ENCODE measurements at places on chromosomes 7 and 10.

DNA sequence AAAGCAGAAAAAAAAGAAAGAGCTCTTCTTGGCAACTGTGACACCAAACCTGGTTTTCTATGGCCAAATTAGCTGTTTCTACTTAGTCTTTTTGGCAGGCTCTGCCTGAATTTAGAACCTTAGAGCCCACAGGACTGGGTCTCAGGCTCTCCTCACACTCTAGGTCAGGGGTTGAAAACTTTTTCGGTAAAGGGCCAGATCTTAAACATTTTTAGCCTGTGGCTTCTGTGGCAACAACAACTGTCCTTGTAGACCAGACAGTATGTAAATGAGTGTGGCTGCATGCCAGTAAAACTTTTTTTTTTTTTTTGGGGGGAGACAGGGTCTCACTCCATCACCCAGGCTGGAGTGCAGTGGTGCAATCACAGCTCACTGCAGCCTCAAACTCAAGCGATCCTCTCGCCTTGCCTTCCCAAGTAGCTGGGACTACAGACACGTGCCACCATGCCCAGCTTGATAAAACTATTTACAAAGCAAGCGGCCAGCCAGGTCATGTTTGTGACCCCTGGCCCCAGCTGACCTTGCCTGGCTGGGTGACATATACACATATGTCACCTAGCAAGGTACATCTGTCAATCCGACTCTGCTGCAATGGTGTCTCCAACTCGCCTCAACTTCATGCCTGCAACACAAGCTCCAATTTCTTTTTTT is 17.4 kb downstream of the KPNA7 start:
- DNase-seq = no peak

DNA sequence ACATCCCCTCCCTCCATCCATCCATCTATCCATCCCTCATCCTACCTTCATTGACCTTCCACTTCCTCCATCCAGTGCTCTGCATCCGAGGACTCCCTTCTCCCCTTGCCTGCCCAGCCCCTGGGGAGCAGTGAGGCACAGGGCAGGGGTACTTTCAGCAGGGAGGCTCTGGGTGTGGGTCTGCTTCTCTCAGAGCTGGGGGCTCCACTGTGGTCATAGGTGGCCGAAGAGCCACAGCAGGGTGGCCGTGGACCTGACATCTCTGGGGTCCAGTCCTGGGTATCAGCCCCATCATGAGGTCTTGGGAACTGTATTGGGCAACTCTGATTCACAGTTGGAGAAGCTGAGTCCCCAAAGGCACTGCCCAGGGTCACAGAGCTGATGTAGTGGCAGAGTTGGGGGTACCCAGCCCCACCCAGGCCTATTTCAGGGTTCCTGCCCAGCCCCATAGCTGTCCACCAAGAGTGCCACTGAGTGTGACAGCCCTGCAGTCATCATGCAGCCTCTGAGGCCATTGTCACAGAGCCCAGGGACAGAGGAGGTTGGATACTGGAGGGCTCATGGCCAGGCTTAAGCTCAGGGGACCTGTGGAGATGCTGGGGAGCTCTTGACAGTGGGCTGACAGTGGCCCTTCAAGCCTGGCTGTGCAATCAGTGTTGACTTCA is 35.3 kb upstream of the DPYSL4 start:
- DNase-seq = no peak

DNA sequence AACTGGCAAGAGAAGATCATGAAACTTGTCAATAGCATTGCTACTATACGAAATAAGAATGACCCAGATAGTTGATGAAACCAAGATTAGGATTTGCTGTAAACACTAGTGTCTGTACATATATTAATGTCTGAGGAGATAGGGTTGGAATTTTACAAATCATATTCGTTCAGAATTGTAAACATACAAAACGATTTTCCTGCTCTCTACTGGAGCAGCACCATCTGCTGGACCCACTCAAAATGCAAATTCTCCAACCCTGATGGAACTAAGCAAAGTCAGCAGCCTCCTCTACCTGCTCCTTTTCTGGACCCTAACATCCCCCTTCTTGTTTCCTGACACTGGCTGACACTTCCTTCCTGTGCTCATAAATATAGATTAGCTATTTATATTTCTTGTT is 29.4 kb upstream of the SGMS1 start:
- no peak for DNase-seq

DNA sequence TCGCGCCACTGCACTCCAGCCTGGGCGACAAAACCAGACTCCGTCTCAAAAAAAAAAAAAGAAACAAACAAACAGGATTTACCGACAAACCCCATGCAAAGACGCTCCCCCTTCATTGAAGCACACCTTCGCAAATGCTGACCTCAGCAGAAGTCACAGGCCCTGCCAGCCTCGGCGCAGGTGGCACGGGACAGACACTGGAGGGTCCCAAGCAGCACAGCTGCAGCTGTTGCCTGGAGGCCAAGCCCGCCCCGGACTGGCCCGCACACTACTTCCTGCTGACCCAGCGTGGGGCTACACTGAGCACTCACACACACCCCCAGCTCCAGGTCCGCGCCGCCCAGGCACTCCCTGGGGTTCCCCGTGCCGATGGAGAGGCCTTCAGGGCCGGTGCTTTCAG is 31.2 kb downstream of the SNX8 start:
- DNase-seq = no peak

- no peak for DNase-seq
Observed at GRCh38 chr7:77454802-77455201, 38.7 kb upstream of the GSAP start.

DNA sequence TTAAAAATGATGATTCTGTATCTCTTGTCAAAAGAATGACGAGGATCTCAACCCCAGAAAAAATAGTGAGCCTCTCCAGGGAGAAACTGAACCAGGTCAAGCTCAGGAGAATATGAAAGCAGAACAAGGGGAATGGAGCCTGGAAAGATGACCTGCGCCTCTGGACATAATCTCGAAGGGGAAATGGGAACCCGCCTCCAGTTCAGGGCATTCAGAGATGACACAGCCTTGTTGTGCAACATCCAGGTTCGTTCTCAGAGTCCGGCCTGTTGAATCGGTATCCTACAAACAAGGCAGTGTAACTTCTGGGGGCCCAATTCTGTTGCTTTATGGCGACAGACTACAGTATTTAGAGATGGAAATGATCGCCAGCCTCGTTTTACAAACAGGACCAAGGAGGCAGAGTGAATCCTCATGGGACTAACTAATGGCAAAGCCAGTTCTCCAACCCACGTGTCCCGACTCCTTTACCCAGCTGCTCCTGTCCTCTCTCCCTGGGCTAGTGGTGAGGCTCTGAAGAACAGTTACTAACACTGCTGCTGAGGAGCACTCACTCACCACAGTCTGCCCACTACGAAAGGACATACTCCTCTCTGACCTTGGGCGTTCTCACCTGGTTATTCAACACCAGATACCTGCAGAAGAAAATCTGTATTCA is 67.6 kb downstream of the JAZF1 start:
- DNase-seq = no peak

- DNase-seq = no peak
Observed at GRCh38 chr10:4790045-4790444, 36.0 kb upstream of the AKR1E2 start.

GRCh38 chr10:7337431-7338171 is 73.2 kb downstream of the SFMBT2 start:
- peak; percentile 57 for DNase-seq

GRCh38 chr10:31145986-31146385 is 114.3 kb upstream of the ZNF438 start:
- DNase-seq = no peak

DNA sequence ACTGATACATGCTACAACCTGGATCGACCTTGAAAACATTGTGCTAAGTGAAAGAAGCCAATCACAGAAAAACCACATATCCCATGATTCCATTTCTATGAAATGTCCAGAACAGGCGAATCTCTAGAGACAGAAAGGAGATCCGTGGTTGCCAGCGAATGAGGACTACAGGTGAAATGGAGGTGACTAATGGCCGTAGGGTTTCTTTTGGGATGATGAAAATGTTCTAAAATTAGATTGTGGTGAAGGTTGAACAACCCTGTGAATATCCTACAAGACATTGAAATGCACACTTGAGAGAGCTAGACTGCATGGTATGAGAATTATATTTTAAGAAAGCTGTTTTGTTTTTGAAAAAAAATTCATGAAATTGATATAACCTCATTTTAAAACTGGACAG is 188.5 kb upstream of the PLXNA4 start:
- DNase-seq = no peak

DNA sequence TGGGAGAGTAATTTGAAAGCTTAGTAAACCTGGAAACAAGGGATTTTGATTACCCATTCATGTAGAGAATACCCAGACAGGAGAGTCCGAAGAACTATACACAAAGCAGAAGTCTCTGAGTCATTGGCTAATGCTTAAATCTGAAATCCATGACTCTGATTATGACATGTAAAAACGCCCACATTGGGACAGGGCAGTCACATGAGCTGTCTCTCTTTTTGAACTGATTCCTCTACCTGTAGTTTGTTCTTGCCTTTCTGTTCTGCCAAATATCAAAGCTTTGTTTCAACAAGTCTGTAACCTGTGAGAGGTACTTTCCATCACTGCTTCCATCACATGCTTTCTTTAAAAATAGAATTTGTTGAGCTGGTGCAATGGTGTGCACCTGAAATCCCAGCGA is 4.3 kb upstream of the GPNMB start:
- peak; percentile 47 for DNase-seq

- DNase-seq = no peak
Observed at GRCh38 chr7:114937446-114937845, 15.6 kb downstream of the MDFIC start.

DNA sequence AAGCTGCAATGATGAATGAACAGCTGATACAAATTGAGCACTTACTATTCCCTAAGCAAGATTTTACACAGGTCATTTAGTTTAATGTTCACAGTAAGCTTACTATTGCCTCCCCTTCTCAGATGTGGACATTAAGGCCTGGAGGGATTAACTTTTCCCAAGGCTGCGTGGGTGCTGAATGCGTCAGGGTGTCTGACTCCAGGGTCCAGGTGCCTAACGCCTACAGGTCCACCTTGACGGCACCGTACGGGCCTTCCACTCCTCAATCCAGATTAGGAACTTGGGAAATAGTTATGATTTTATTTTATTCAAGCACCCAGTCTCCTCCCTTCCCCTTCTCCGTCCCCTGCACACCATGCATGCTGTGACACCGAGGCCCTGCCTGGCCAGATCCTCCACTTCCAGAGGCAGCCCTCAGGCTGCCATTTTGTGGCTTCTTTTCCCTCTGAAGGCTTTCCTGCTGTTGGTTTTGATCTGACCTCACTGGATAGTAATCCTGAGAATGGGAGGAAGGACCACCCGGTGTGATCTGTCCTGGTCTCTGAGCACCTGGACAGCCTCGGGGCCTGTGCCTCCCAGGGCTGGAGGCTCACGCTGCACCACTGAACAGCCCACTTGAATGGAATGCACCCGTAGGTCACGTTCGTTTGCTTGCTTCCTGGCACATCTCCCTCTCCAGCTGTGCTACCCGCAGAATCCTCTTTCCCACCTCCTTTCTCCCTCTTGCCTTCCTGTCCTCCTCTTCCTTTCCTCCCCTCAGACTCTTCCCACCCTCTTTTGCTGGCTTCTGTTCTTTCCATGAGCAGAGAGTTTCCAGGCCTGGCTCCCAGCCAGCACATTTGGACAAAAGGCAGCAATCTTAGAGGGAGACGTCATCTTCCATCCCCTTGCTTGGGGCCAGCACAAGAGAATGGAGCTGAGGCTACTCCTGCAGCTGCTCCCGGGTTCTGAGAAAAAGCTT is 14.4 kb downstream of the DENND2A start:
- DNase-seq = no peak

- no peak for DNase-seq
Observed at GRCh38 chr10:110471566-110472139, 26.1 kb upstream of the DUSP5 start.

- no peak for DNase-seq
Observed at GRCh38 chr7:149690688-149691446, 82.5 kb downstream of the ZNF467 start.

GRCh38 chr10:101123085-101123814 is 7.8 kb upstream of the TLX1 start:
- no peak for DNase-seq

DNA sequence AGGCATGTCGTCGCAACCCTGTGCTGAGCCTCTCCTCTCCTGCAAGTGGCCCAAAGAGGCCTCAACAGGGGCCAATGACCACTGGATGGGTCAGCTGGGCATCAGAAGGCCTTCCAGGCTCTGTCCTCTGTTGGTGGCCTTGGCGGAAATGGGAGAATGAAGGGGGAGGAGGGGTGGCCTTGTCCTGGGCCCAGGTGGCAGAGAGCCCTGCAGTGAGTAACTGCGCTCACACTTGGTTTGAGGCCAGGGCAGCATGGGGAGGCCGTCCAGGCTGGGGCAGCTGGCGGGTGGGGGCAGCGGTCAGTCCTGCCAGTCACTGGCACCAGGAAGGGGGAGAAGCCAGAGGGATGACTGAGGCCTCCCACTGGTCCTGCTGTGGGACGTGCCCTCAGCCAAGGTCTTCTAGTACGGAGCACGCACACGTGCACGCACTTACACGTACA is 59.8 kb downstream of the LHPP start:
- no peak for DNase-seq

DNA sequence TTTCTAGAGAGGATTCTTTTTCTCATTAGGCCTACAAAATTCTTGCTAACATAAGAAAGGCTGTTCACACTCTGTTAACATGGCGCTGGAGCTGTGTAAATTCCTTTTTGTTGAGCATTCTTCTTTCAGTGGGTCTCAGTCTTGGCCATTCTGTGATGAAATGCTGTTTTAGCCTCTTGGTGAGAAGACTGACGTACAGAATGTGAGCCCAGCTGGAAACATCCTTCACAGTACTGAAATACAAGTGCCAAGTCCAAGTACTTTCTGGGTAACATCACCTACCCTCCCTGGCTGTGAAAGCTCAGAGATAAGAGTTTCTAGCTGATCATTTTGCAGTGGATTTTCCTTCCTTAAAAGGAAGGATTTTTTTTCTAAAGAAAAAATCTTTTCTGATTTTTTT is 231.8 kb downstream of the AHR start:
- no peak for DNase-seq

GRCh38 chr7:27144781-27145164 is 1.3 kb upstream of the HOXA5 start:
- DNase-seq = no peak

DNA sequence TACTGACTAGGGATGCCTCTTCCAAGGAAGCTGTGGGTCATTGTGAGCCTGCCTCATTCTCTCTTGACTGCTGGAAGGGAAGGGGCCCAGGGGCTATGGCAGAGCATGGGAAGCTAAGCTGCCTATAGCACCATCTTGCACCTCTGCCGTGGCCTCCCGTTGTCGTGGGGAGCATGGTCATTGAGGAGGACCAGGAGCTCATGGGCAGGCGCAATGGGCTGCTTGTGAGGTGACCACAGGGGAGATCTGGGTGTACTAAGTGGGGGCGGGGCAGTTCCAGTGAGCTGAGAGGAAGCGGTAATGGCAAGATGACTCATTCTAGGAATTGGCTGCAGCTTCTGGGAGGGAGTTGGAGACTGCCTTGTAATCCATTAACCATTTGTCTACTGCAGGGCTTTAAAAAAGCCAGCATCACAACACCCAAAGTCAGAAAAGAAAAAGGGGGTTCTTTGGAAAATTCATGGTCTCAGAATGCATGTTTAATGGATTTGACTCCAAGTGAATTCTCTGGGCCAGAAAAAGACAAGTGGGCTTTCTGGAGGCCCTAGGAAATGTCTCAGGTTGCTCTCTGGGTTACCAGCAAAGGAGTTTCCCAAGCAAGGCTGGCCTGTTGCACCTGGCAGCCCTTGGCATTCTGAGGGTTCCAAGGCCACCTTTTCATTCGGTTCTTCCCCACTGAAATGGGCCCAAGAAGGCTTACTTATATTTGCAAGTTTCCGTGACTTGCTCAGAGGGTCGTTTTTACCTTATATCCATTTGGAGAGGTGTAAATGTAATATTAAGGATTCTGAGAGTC is 3.6 kb downstream of the DUSP5 start:
- DNase-seq = peak; percentile 53

- no peak for DNase-seq
Observed at GRCh38 chr10:80468806-80469421, 14.8 kb downstream of the TSPAN14 start.

- peak; percentile 59 for DNase-seq
Observed at GRCh38 chr7:47588704-47589225, 6.9 kb upstream of the TNS3 start.
